ENCODE measurements at places on chromosomes 3 and 15.

GRCh38 chr3:134622806-134623365, 27.9 kb downstream of the KY start:
- DNase-seq: no peak

- DNase-seq: no peak
Observed at GRCh38 chr3:150666167-150666566, 37.6 kb downstream of the ERICH6 start.

GRCh38 chr3:188841906-188842305, 329.9 kb upstream of the TPRG1 start:
- DNase-seq: no peak

GRCh38 chr3:89312141-89312540, 204.7 kb downstream of the EPHA3 start:
- DNase-seq: no peak

GRCh38 chr3:188442430-188442829, 288.5 kb downstream of the LPP start:
- no peak for DNase-seq

DNA sequence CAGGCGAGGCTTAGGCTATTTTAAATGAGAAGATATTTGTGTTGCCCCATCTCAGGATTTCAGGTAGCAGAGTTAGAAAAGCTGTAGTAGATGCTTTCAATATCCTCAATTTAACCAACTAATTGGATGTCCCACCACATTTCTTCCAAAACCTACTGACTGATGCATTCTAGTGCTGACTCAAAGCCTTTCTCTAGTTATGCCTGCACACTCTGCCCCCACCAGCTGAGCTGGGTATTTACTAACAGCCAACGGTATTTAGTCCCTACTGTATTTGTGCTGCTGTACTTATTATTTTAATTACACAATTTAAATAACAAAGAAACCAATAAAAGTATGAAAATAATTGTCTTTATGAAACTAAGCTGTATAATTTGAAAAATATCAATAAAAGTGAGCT, 139.5 kb downstream of the OSBPL10 start:
- no peak for DNase-seq

DNA sequence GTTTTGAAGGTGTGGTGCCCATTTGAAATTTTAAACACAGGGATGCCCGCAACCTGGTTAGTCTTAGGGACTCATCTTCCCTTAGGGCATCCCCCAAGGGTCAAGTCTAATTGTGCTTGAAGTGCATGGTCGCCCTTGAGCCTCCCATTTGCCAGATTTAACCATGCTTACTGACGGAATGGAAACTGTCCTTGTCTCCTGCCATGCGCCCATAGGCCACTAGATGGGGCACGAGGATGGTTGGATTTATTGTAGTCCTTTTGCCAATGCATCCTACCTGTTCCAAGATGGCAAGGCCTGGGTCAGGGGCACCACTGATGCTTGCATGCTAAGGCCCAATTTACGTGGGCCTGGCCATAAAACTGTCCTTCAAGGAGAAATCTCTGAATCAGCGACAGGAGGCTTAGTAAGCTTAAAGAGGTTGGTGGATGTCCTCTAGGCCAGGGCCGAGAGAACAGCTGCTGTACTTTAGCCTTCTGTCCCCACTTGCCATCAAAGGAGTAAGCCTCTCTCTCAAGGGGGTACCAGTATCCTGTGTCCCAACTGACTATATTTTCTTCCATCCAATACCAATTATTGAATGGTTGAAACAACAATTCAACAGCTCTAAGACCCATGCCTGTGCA, 355.4 kb downstream of the OTOL1 start:
- no peak for DNase-seq

DNA sequence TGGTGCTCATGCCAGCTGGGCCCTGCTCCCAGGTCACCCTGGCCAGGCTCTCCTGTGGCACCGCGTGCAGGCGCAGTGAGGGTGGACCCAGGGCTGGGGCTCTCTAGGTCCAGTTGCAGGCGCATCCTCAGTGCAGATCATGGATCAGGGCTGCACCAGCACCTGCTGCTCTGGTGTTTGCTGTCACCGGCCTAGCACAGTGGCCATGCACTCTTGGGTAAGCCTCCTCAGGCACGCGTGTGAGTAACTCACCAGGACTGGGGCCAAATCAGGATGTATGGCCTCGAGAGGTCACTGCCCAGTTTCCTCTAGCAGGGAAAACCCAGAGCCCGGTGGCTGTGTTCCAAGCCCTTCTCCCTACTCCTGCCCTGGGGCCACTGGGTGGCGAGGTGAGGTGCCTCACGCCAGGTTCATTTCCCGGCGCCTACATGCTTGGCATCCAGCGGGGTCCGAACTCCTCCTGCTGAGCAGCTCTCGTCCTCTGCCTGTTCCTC, 45.5 kb upstream of the SLC41A3 start:
- DNase-seq: no peak

- DNase-seq: no peak
Observed at GRCh38 chr3:98240131-98240530, 23.9 kb upstream of the OR5H6 start.

DNA sequence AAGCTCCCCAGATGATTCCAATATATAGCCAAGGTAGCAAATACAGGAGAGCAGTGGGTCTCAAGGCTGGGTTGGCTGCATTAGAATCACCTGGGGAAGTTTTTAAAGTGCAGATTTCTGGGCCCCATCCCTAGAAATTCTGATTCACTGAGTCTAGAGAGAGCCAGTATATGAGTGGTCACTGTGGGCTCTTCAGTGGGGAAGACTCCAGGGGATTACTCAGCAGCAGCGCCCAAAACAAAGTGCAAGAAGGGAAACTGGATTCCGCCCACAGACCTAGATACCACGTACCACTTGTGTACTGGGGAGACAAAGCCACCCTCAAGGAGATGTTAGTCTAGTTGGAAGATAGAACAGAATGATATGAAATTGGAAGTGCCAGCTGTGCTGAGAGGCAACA, 40.0 kb downstream of the NME9 start:
- no peak for DNase-seq

DNA sequence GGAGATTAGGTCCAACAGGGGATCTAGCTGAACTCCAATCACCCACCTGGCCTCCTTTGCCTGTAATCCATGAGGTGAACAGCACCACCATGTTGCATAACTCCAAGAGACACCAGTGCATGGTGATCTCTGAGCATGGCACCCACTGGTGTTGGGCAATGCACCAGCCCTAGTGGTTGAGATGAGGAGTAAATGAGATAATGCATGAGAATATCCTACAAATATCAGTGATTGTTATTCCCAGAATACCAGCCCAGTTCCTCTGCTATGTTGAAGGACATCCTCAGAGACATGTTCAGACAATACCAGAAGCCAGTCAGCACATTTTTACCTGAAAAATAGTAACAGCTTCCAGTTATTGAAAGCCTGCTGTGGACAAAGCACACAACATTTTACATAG, 14.7 kb downstream of the GALNT15 start:
- DNase-seq: no peak
